ENCODE measurements at places on chromosomes 12 and 14. TPM values are rescaled to one million over a fixed set of nuclear protein-coding genes. Genes with fewer than 3 reads are reported as not detected.

The MYL6B gene
- 46.6 TPM for total RNA-seq

The KLHDC1 gene
- total RNA-seq, result 5.6 TPM

The DYRK4 gene
- 25.6 TPM for total RNA-seq

DNA sequence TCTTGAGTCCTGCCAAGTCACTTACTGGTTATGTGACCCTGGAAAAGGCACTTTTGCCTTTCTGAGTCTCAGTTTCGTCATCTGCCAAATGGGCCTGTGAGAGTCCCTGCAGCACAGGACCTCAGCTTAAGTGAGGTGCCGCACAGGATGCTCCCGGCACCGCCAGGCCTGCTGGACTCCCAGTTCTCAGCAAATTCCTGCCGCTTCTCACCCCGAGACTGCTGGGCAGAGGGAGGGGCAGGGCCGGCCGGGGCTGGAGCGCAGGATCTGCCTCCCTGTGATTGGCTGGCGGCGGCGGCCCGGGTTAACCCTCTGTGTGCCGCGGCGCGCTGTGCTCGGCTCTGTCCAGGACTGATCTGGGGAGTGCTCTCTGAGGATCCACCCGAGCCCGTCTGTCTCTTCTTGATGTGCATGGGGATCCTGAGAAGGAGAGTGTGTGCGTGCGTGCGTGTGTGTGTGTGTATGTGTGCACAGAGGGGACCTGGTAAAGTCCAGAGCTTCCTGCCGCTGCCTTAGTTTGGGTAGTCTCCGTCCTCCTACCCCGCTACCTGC is 8.6 kb downstream of the SETD1B start:
- H3K4me1 ChIP-seq, result peaks cover 29% of the 10 kb centered on the region
- peak; percentile 68 for DNase-seq
- peak overlapping the region; percentile 87 for H3K27ac ChIP-seq
- no peaks in the 10 kb centered on the region for H3K27me3 ChIP-seq
- peaks cover 31% of the 10 kb centered on the region for H3K36me3 ChIP-seq

GRCh38 chr12:40170593-40170992 is 54.2 kb upstream of the LRRK2 start:
- H3K27me3 ChIP-seq, result peaks cover 15% of the 10 kb centered on the region
- H3K27ac ChIP-seq, result no peak overlapping the region
- peaks cover 12% of the 10 kb centered on the region for H3K4me1 ChIP-seq
- DNase-seq, result no peak
- H3K4me3 ChIP-seq, result no peak overlapping the region

- no peak overlapping the region for H3K4me3 ChIP-seq
- no peak overlapping the region for H3K27ac ChIP-seq
- peaks cover 30% of the 10 kb centered on the region for H3K4me1 ChIP-seq
- H3K27me3 ChIP-seq, result no peaks in the 10 kb centered on the region
- peak; percentile 39 for DNase-seq
Observed at GRCh38 chr12:107404981-107405380, 280.6 kb upstream of the PWP1 start.

DNA sequence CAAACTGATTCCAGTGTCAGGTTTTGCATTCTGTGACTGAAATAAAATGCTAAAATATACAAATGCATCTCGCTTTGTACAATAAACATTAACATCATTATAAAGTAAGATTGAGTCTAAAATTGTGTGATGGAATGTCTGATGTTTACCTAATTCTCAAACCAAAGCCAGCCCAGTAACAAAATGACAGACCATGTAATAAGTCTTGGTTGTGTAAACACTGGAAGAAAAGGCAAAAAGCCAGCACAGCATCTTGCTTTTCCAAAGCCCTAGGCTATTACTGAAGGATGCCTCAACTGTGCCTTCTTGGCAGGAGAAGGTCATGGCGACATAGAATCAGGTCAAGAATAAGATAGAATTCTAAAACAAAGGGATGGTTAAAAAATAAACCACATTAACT is 169.6 kb downstream of the EGLN3 start:
- no peaks in the 10 kb centered on the region for H3K4me1 ChIP-seq
- H3K4me3 ChIP-seq, result no peak overlapping the region
- no peak for DNase-seq
- H3K36me3 ChIP-seq, result no peaks in the 10 kb centered on the region
- no peaks in the 10 kb centered on the region for H3K27me3 ChIP-seq

GRCh38 chr14:102805941-102806340 is 28.7 kb downstream of the TRAF3 start:
- peaks cover 1% of the 10 kb centered on the region for H3K36me3 ChIP-seq
- peak overlapping the region; percentile 79 for H3K4me3 ChIP-seq
- DNase-seq, result no peak
